ENCODE measurements at places on chromosomes 1 and 21.

- DNase-seq = no peak
These were observed 55.8 kb upstream of the RC3H1 start for GRCh38 chr1:174077749-174078490.

DNA sequence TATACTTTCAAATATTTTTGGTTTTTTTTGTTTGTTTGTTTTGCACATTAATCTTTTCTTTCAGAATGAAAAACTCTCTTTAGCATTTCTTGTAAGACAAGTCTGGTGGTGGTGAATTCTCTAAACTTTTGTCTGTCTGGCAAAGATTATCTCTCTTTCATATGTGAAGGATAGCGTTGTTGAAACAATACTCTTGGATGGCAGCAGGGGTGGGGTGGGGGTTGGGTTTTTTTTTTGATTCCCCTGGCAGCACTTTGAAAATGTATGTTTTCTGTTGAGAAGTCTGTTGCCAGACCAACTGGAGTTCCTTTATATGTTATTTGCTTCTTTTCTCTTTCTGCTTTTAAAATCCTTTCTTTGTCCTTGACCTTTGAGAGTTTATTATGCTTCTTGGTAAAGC lies 160.2 kb downstream of the VAV3 start:
- no peak for DNase-seq

DNA sequence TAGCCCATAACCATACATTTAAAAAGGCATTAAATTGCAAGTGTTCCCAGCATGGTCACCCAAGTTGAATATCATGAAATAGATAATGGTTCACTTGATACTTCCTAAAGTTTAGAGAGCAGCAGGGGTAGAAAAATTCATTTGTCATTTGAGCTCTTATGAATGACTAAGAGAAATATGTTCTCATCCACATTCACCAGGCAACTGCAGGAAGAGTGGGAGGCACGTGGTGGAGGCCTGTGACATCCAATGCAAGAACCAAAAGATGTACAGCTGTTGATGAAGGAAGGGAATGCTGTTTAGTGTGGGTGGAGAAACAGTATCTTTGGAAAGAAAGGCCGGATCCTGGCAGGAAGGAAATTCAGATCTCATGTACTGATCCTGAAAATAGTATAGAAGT lies 473.1 kb downstream of the ADGRL2 start:
- DNase-seq = no peak

- DNase-seq = no peak
These were observed 54.8 kb upstream of the USP1 start for GRCh38 chr1:62381831-62382657.

DNA sequence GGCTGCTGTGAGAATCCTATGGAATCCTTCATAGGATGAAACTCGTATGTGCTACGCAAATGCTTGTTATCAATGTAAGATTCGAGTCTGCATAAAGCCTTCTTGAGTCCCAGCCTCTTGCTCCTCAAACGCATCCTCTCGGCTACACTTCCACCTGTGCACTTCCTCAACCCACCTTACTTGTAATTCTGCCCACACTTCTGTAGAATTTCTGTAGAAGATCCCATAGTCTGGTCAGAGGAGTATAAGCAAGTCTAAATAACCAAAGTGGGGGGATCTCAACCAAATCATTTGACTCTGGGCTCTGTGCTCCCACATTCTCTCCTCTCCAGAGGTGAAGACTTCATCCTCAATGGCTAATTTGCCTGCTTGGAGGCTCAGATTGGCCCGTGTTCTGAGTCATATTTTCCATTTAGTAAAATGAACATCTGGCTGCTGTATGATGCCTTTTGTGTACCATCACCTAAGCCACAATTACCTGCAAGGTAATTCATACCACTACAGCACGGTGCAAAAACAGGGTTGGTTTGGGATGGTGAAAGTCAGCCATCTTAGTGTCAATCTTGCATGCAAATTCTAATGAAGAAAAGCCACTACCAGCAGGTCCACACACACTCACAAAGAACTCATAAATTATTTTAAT lies 63.2 kb downstream of the ITPKB start:
- no peak for DNase-seq

GRCh38 chr21:15327637-15328265 lies 263.0 kb upstream of the NRIP1 start:
- DNase-seq = no peak

DNA sequence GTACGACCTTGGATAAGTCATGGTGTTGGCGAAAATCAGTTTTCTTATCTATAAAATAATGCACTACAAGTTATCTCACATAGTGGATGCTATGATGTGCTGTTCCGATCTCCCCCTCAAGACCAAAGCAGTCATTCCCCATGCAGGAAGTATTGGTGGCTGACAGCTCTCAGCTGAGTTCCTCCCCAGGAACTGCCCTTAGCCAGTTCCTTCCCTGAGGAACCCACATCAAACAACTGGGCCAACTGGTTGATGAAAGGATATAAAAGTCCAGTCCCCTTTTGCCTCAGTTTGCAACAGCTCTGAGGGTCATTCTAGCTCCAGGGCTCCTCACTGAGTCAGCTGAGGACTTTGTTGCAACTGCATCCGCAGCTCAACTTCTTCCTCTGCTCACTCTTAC lies 16.1 kb upstream of the SLAMF1 start:
- DNase-seq = no peak

DNA sequence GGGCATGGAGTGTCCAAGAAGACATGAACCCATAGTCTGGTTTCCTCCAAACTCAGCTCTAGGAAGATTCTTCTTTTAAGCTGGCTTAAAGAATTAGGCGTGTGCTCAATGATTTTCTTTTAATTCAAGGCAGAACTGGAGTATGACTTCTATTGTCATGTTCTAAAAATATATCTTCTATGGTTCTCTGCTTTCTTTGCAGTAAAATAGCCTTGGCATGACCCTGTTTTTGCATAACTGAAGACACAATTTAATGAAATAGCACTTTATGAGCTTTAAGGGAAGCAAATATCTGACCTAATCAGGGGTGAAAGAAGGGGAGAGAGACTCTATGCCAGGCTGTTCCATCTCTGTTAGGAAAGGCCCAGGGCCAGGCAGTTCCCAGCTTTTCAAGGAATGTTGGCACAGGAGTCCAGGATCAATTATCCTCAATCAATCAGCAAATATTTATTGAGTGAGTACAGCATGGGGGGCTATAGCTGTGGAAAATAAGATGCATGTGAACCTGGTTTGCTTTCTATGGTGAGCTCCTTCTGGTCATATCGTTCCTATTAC lies 7.2 kb upstream of the CSF1 start:
- no peak for DNase-seq

DNA sequence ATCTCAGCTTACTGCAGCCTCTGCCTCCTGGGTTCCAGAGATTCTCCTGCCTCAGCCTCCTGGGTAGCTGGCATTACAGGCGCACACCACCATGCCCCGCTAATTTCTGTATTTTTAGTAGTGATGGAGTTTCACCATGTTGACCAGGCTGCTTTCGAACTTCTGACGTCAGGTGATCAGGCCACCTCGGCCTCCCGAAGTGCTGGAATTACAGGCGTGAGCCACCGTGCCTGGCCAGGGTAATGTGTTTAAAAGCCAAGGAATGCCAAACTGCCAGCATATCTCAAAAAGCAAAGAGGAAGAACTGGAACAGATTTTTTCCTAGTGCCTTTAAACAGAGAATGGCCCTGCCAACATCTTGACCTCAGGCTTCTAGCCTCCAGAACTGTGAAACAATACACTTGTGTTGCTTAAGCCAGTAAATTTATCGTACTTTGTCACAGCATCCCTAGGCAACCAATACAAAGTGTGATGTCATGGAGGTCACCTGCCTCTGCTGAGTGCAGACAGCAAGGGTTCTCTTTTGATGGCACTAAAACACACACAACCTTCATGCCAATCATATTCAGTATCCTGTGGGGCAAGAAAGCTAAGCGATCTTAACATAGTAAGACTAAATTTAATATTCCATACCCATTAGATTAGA lies 858.3 kb upstream of the TMPRSS15 start:
- peak; percentile 57 for DNase-seq

GRCh38 chr21:35128536-35128935 lies 79.4 kb upstream of the RUNX1 start:
- no peak for DNase-seq

GRCh38 chr1:67716800-67717199 lies 31.8 kb downstream of the GADD45A start:
- no peak for DNase-seq

- no peak for DNase-seq
These were observed 195.5 kb upstream of the NCAM2 start for GRCh38 chr21:20802631-20803260.

All from renal pelvis (tissue), 12 donors.